ENCODE measurements at places on chromosomes 2 and 18. TPM values are rescaled to one million over a fixed set of nuclear protein-coding genes. Genes with fewer than 3 reads are reported as not detected.

DNA sequence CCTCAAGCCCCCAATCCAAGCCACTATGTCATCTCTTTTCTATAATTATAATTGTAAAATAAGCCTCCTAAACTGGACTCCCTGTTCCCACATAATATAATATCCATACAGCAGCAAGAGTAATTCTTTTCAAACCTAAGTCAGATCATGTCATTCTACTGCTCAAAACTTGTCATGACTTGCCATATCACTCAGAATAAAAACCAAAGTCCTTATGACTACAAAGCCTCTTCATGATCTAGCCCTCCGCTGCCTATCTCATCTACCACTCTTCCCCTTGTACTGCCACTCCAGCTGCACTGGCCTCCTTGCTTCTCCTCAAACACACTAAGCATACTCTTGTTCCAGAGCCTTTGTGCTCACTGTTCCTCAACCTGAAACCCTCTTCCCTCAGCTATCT lies 69.9 kb downstream of the MEMO1 start:
- H3K4me1 ChIP-seq: peaks cover 14% of the 10 kb centered on the region
- no peak overlapping the region for H3K27ac ChIP-seq
- no peak for DNase-seq
- H3K27me3 ChIP-seq: no peaks in the 10 kb centered on the region
- H3K4me3 ChIP-seq: no peak overlapping the region
- H3K36me3 ChIP-seq: peaks cover 9% of the 10 kb centered on the region

DNA sequence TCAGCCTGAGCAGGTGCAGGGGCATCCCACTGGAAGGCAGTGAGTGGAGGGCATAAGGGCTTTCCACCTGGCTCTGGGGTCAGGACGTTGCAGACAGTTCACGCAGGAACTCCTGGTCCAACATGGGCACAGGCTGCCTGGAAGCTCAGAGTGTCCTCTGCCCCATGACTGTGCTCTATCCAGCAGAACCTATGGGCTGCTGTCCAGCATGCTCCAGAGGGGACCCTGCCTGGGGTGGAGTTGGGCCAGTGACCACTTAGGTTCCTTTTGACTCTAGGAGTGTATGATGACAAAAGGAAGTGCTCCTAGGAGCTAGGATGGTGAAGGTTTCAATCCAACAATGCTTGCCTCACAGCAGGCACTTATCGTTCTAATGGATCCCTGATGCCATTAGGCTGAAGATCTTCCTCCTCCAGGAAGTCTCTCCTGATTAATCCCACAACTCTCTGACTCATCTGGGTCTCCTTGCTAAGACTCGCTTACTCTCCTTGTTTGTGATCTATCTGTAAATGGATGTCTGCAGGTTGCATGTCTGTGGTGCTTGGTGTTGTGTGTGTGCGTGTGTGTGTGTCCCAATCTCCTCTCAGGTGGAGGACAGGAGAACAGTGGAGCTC lies 224.0 kb downstream of the CELF4 start:
- DNase-seq: no peak
- H3K27ac ChIP-seq: no peak overlapping the region
- no peak overlapping the region for H3K4me3 ChIP-seq
- peaks cover 2% of the 10 kb centered on the region for H3K4me1 ChIP-seq
- no peaks in the 10 kb centered on the region for H3K36me3 ChIP-seq
- peaks cover 5% of the 10 kb centered on the region for H3K27me3 ChIP-seq

The RNASEH1 gene
- total RNA-seq: 24.7 TPM

The CD8B2 gene
- total RNA-seq: 7.3 TPM

GRCh38 chr2:46666754-46667153 lies 187.4 kb downstream of the TMEM247 start:
- DNase-seq: no peak
- no peak overlapping the region for H3K27ac ChIP-seq
- no peaks in the 10 kb centered on the region for H3K36me3 ChIP-seq

The RAB31 gene
- total RNA-seq: 3.6 TPM

The ABCB11 gene
- not detected for total RNA-seq

- no peak overlapping the region for H3K4me3 ChIP-seq
- peaks cover 4% of the 10 kb centered on the region for H3K4me1 ChIP-seq
- H3K27me3 ChIP-seq: peaks cover 25% of the 10 kb centered on the region
Observed at GRCh38 chr2:112938904-112939303, 27.9 kb downstream of the IL37 start.

GRCh38 chr2:199535445-199536177 lies 77.9 kb upstream of the SATB2 start:
- no peak overlapping the region for H3K27ac ChIP-seq
- H3K36me3 ChIP-seq: no peaks in the 10 kb centered on the region
- DNase-seq: no peak
- H3K4me3 ChIP-seq: no peak overlapping the region
- H3K4me1 ChIP-seq: no peaks in the 10 kb centered on the region

DNA sequence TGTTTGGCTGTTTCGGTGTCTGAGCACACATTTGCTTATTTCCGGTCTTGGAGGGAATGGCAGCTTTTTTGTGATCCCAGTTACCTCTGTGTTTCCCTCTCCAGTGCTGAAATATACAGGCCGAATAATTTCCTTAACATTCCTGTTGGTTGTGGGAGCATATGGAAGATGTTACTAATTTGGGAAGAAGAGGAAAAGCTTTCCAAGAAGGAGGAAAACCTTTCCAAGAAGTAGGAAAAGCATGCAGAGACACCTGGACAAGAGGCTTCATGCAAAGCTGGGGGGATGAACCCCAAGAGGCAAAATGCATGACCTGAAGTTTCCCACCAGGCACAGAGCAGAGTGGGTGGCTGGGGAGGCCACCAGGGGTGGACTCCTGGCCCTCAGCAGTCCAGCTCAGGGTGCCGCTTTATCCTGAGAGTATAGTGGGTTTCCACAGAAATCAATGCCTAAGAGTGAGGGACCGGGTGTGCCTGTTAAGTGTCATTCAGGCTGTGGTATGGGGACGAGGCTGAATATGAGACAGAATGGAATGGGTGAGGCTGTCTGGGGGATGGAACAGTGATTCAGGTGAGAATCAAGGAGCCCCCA lies 25.5 kb upstream of the GNAL start:
- no peaks in the 10 kb centered on the region for H3K36me3 ChIP-seq
- H3K27me3 ChIP-seq: peaks cover 5% of the 10 kb centered on the region
- no peaks in the 10 kb centered on the region for H3K4me1 ChIP-seq
- DNase-seq: no peak
- H3K27ac ChIP-seq: no peak overlapping the region

GRCh38 chr2:204899983-204900382 lies 354.7 kb downstream of the PARD3B start:
- peak overlapping the region; percentile 23 for H3K4me3 ChIP-seq
- H3K27ac ChIP-seq: peak overlapping the region; percentile 60
- no peak for DNase-seq
- peaks cover 31% of the 10 kb centered on the region for H3K4me1 ChIP-seq
- H3K27me3 ChIP-seq: no peaks in the 10 kb centered on the region

- no peak overlapping the region for H3K4me3 ChIP-seq
- no peaks in the 10 kb centered on the region for H3K4me1 ChIP-seq
- H3K36me3 ChIP-seq: no peaks in the 10 kb centered on the region
- no peak overlapping the region for H3K27ac ChIP-seq
- DNase-seq: no peak
Observed at GRCh38 chr2:78263571-78263970, 741.4 kb upstream of the LRRTM4 start.

DNA sequence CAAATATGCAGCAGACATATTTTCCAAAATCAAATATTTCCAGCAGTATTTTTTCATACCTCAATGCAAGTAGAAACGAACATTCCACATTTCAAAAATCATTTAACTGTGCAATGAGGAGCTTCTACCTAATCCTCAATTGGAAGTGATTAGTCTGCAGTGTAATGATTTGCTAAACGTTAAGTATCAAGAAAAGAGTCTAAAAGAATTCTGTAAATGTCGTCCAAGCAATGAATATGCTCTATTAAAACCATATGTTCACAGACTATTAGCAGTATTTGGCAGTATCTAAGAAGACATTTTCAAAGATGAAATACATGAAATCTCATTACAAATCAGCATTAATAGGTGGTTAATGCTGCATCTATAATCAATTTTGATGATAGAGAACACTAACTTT lies 15.9 kb downstream of the DYM start:
- no peak for DNase-seq
- H3K27ac ChIP-seq: no peak overlapping the region
- H3K4me1 ChIP-seq: peaks cover 11% of the 10 kb centered on the region
- H3K36me3 ChIP-seq: peaks cover 39% of the 10 kb centered on the region
- H3K27me3 ChIP-seq: no peaks in the 10 kb centered on the region
- no peak overlapping the region for H3K4me3 ChIP-seq

The MDH1B gene
- total RNA-seq: 0.34 TPM

DNA sequence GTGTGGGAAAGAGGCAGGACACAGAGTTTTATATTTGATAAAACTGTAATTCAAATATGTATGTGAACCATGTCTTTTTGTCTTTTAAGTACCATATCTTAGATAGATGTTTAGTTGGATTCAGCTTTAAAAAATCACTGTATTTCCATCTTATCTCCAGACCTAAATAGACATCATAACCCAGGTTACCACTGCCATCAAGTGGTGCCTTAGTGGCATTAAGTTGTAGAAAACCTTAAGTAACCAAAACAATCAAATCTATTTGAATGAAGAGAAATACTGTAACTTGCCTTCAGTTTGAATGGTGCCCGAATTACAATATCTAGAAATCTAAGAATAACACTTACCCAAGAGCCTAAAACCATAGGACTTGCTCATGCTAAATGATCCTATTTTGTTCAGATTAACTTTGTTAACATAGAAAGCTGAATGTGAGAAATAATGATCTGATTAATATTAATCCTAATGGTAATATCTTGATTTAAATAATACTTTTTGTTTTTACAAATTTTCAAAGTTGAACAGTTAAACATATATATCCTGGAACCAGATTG lies 92.5 kb upstream of the MAP2 start:
- no peak overlapping the region for H3K27ac ChIP-seq
- DNase-seq: no peak
- H3K4me1 ChIP-seq: no peaks in the 10 kb centered on the region

DNA sequence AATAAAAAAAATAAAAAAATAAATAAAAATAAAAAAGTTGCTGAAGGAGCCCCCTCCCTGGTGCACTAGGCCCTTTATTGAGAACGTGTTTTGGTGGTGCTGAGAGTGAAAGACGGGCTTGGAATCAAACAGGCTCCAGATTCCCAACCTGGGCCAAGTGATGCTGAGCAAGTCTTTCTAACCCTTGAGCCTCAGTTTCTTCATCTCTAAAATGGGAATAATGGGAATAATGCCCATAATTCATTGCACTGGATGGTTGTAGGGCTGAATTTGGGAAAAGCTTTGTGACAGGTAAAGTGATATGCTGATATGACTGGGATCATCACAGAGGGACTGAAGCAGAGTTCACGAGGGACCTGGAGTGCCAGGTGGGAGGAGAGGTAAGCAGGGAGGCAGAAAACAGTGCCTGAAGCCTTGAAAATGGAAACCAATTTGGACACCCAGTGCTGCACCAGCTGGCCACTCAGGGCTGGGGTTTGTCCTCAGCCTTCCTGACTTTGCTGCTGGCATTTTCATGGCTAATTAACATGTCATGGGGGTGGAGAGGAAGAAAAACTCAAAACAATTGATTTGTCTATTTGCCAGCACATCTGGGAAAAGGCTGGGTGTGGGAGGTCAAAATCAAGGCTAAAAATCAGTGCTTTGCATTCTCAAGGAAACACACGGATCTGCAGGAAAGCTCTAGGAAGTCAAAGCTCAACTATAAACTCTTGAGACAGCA lies 241.3 kb downstream of the LOXHD1 start:
- DNase-seq: no peak
- peaks cover 7% of the 10 kb centered on the region for H3K4me1 ChIP-seq
- no peaks in the 10 kb centered on the region for H3K36me3 ChIP-seq

The DIPK1C gene
- not detected for total RNA-seq

DNA sequence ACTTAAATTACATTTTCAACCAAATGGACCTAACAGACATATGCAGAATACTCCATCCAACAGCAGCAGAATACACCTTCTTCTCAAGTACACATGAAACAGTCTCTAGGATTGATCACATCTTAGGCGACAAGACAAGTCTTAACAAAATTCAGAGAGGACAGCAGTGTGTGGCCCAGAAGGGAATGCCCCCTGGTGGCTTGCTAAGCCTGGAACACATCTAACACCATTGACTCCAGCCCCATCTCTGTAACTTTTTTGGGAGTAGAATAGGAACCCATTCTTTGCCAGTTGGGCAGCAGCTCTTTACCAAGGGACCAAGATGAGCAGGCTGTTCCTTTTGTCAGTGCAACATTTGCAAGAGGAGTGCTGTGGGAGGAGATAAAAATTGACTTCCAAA lies 249.9 kb downstream of the PLCL1 start:
- H3K4me1 ChIP-seq: no peaks in the 10 kb centered on the region
- no peaks in the 10 kb centered on the region for H3K36me3 ChIP-seq
- DNase-seq: no peak
- no peak overlapping the region for H3K4me3 ChIP-seq
- no peak overlapping the region for H3K27ac ChIP-seq
- peaks cover 2% of the 10 kb centered on the region for H3K27me3 ChIP-seq

DNA sequence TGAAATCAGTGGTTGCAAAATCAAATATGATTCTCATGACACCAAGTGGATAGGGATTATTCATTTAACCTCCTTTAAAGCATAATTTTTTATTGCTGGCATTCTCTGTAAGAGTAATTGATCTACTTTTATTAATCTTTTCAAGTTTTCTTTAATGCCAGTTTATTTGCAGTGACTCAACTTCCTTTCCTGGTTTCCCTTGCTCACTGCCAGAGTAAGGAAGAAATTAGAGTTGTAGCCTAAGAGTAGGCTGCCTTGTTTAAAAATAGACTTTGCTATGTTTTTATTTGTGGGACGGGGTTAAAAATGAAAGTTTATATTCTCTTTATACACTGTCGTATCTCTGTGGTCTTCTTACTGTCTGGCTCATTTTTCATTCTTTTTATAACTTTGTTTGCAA lies 148.6 kb downstream of the WDR7 start:
- H3K4me1 ChIP-seq: peaks cover 1% of the 10 kb centered on the region
- H3K36me3 ChIP-seq: peaks cover 8% of the 10 kb centered on the region
- H3K27me3 ChIP-seq: no peaks in the 10 kb centered on the region
- no peak overlapping the region for H3K27ac ChIP-seq
- DNase-seq: no peak
- H3K4me3 ChIP-seq: no peak overlapping the region

GRCh38 chr18:36311026-36311570 lies 13.6 kb downstream of the FHOD3 start:
- peaks cover 13% of the 10 kb centered on the region for H3K27me3 ChIP-seq
- H3K4me1 ChIP-seq: no peaks in the 10 kb centered on the region
- DNase-seq: no peak
- H3K36me3 ChIP-seq: no peaks in the 10 kb centered on the region
- H3K27ac ChIP-seq: no peak overlapping the region

- peaks cover 9% of the 10 kb centered on the region for H3K36me3 ChIP-seq
- DNase-seq: no peak
- H3K4me3 ChIP-seq: peak overlapping the region; percentile 3
- no peak overlapping the region for H3K27ac ChIP-seq
Observed at GRCh38 chr2:8431446-8432125, 250.3 kb upstream of the ID2 start.

- DNase-seq: no peak
- H3K27me3 ChIP-seq: peaks cover 13% of the 10 kb centered on the region
- no peaks in the 10 kb centered on the region for H3K4me1 ChIP-seq
- H3K36me3 ChIP-seq: no peaks in the 10 kb centered on the region
Observed at GRCh38 chr2:74704216-74704615, 50.2 kb downstream of the SEMA4F start.

The COL4A4 gene
- total RNA-seq: not detected

All from activated naive CD8-positive, alpha-beta T cell treated with anti-CD3 and anti-CD28 coated beads, Interleukin-2, amount 10 ng/mL, durations not matched to agents 7 days and 5 days (primary cell).